ENCODE measurements at places on chromosomes 1 and 21.

DNA sequence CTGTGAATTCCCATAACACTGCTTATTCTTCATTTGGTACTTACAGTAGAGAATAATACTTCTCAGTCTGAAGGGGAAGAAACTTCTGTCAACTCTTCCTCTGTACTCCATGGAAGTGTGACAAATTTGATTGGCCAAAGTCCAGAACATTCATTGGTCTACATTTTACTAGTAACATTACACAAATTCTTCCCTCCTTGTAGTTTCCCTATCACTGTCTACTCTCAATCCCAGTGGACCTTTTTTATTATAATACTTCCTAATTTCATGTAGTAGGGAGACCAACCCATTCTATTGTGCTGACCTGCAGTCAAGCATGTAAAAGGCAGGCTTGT is 74.7 kb downstream of the ALG6 start:
- peak; percentile 7 for DNase-seq

GRCh38 chr1:111600886-111601386 is 18.7 kb upstream of the RAP1A start:
- DNase-seq: no peak

GRCh38 chr1:148263906-148264255 is 111.8 kb upstream of the NBPF11 start:
- no peak for DNase-seq

- no peak for DNase-seq
These were observed 12.7 kb upstream of the C1orf167 start for GRCh38 chr1:11749203-11749689.

- no peak for DNase-seq
These were observed 121.7 kb upstream of the PRDX6 start for GRCh38 chr1:173355281-173356031.
